ENCODE measurements at places on chromosomes 5 and 9.
A peak's percentile ranks its signal among the peaks of the same experiment; 100 is the strongest.

- DNase-seq = no peak
Measured at GRCh38 chr5:59328709-59329296, 564.7 kb downstream of the PDE4D start.

GRCh38 chr9:112278152-112278551 lies 55.3 kb downstream of the PTBP3 start:
- no peak for DNase-seq

- no peak for DNase-seq
Measured at GRCh38 chr9:135479469-135480052, at the start of gene PPP1R26. TSS of gene PPP1R26 (plus strand) at chr9:135479782. CDS start at chr9:135484511, 4,729 bp downstream.

DNA sequence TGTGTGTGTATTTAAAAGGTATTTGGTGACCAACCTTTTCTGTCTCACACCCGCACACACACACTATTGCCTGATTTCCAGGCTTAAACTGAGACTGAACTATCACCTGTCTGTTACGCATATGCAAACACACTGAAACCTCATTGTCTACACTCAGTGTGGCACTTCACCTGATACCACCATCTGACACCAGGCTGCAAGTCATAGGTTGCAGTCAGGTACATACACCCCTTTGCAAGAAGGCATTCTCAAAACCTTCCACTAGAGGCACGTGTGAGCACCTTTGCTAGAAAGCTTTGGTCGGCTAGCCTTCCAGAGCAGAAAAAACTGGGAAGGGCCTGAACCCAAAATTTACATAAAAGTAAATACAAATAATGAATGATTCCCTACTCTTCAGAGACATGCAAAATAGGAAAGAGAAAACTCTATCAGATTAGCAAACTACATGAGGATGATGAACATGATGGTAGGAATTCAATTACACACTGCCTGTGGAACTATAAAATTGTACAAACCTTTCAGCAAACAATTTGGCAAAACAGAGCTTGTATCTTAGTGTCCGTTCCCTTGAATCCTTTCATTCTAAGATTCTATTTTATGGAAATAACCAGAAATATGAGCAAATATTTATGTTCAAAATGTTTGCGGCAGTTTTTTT lies 5.9 kb upstream of the FOXD1 start:
- no peak for DNase-seq

GRCh38 chr9:77163884-77164283 lies 13.4 kb upstream of the VPS13A start:
- DNase-seq = no peak

GRCh38 chr5:176740131-176740701 lies 70.1 kb upstream of the UNC5A start:
- peak; percentile 22 for DNase-seq

GRCh38 chr5:114255260-114255659 lies 106.6 kb upstream of the KCNN2 start:
- DNase-seq = no peak

DNA sequence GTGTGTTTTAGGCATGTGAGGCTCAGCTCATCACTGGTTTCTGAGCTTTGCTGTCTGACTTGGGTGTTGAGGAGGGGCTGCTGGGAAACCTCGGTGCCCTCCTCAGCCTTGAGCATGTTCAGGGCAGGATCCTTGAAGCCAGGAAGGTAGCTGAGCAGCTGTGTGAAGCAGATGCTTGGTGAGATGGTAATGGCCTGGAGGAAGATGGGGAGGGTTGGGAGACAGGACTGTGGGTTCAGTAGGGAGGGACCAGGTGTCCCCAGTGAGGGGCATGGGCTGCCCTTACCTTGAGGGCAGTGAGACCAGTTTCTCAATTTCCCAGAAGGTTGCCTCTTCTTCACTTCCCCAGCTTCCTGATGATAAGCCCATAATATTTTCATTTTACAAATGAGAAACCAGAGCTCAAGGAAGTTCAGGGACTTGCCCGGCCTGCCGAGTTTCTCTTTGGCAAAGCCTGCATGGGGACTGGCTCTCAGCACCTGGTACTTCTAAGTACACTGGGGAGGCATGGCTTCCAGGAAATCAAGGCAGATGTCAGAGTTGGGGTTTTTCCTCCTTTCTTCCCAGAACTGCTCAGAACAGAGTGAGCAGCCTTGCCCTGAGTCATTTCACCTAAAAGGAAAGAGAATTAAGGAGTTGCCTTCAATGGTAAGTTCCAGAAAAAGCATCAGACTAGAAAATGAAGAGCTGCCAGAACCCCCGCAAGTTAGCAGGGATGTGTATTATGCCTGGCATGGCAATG lies 225.7 kb downstream of the MAST4 start:
- no peak for DNase-seq

- DNase-seq = no peak
Measured at GRCh38 chr9:5949103-5949699, 58.5 kb downstream of the MLANA start.

- no peak for DNase-seq
Measured at GRCh38 chr9:131813116-131813515, 73.2 kb upstream of the RAPGEF1 start.

DNA sequence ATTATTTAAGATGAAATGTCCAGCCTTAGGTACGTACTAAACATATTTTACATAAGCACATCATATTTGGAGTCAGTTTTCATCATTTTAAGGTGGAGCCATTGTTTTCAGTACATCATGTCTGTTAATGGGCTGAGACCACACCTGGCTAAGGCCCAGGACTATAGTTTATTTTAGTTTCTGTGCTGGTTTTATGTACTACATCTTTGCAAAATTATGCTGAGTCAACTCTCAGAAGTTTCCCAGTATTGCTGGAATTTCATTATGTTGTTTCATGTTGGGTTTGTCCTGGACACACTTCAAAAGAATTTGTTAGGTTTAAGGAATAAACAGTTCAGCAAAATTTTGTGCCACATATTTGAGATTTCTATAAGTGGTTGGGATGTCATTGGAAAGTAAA lies 171.2 kb downstream of the CCDC171 start:
- no peak for DNase-seq

DNA sequence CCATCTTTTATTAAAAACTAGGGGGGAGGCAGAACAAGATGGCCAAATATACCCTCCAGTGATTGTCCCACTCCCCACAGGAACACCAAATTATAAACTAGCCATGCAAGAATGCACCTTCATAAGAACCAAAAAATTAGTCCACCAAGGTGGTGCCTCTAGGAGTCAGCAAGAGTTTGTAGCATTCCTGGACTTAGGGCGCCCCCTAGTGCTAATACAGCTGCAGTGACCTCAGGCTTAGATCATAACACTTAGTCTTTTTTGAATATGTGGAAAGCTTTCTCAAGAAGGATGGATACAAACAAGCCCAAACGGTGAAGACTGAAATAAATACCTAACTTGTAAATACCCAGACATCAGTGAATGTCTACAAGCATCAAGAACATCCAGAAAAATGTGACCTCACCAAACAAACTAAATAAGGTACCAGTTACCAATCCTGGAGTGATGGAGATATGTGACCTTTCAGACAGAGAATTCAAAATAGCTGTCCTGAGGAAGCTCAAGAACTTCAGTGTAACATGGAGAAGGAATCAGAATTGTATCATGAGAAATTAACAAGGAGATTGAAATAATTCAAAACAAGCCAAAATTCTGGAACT lies 19.3 kb downstream of the PPIP5K2 start:
- peak; percentile 92 for DNase-seq

GRCh38 chr5:81895307-81895706 lies 76.5 kb upstream of the ATG10 start:
- no peak for DNase-seq

GRCh38 chr5:155884041-155884440 lies 442.9 kb upstream of the SGCD start:
- DNase-seq = no peak

- no peak for DNase-seq
Measured at GRCh38 chr9:36999728-37000333, 34.2 kb downstream of the PAX5 start.

GRCh38 chr9:14135421-14135820 lies 178.5 kb downstream of the NFIB start:
- DNase-seq = no peak

- DNase-seq = no peak
Measured at GRCh38 chr9:15423231-15423985, 732 bp downstream of the SNAPC3 start.

- no peak for DNase-seq
Measured at GRCh38 chr9:106438928-106439327, 424.0 kb upstream of the ZNF462 start.

DNA sequence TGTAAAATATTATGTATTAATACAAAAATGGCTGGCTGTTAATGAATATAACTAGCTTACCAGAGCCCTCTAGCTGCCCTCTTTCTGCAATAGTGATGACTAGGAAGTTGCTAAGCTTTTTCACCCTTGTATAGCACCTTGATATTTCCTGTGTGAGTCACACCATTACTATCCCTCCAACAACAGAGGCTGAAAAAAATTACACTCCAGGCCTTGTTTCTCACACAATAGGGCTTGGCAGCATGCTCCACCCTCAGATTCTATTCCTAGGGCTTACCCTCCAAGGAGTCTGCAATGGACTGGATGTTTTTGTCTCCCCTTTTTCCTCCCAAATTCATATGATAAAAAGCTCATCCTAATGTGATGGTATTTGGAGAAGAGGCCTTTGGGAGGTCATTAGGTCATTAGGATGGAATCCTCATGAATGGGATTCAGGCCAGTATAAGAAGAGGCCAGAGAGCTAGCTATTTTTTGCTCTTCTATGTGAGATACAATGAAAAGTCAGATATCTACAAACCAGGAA lies 184.6 kb upstream of the MAP1B start:
- no peak for DNase-seq

- DNase-seq = no peak
Measured at GRCh38 chr5:63573380-63573779, 388.9 kb downstream of the HTR1A start.

DNA sequence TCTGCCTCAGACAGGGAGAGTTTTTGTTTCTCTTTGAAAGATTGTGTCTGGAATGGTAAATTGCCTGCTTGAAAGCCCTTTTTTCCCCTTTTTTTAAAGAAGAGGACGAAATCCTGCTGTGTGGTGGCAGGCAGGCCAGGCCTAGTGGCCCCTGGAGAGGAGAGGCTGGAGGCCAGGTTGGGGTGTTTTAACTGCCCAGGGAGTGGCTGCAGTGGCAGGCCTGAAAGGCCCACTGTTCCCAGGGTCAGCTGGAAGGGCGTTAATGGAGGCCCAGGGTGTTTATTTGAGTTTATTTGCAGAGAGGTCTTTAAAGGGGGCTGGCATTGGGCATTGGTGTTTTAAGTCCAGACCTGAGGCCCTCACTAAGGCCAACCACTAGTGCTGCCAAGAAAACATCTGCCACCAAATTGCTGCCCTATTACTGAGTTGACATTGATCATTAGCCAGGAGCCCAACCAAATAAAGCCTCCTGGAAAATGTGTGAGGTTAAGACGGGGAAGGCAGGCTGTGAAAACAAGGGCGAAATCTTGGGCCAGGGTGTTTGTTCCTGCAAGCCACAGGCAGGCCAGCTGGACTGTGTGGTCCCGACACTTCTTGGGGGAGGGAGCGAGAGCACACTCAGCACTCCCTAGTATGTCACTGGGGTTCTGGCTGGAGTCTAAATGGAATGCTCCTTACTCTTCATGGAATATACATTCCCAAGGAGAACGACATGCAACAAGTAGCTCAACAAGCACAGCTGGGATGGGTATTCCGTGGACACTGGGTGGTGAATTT lies 5.0 kb downstream of the JADE2 start:
- no peak for DNase-seq

- DNase-seq = no peak
Measured at GRCh38 chr5:125778791-125779190, 644.4 kb upstream of the GRAMD2B start.

DNA sequence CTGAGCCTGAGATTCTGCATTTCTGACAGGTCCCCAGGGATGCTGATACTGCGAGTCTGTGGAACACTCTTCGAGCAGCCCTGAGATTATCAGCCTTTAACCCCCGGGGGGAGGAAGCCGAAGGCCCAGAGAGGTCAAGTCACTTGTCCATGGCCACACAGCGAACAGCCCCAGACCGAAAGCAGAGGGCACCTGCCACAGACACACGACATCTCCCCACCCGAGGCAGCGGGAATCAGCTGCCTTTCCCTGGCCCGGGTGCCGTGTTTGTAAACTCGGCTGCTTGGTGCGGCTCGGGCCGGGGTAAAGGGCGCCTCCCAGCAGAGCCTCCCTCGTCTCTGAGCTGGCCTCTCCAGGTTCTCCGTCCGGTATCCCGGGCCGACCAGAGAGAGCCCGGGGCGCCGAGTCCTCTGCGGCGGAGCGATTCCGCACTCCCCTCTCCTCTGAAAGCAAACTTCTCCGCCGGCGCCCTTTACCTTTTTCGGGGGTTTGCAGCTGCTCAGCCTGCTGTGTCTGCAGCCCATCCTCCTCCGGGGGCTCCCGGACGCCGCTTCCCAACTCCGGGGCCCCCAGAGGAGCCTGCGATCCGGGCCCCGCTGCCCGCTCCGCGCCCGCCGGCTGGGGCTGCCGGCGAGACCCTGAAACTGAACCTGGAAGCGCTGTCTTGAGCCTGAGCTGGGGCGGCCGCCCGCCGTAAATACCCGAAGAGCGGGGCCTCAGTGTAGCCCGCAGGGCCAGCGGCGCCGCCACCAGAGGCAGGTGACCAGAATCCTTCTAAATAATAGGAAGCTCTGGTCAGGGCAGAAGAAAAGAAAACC lies at the start of gene CCDC69:
CCDC69 (minus strand) TSS at position 646 of the 818 bp plus-strand sequence; CDS start at position 524, 122 bp downstream.
- peak; percentile 76 for DNase-seq

GRCh38 chr5:59358005-59358861 lies 535.3 kb downstream of the PDE4D start:
- no peak for DNase-seq

DNA sequence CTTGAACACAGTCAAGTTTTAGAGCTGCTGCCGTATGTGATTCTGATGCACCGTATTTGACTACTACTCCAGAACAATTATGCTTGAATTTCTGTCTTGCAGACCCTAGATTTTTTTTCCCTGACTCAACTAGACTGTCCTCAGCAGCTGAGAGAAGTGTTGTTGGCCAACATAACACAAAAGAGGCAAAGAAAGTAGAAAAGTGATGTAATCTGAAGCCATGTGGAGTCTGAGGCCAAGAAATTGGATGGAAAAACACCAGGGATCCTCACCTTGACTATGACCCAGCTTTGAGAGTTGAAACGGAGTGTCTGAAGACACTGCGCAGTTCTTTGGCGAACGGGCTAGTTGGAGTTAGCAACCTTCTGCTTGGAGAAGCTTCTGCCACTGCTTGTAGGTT lies 36.3 kb upstream of the FGF1 start:
- DNase-seq = no peak

DNA sequence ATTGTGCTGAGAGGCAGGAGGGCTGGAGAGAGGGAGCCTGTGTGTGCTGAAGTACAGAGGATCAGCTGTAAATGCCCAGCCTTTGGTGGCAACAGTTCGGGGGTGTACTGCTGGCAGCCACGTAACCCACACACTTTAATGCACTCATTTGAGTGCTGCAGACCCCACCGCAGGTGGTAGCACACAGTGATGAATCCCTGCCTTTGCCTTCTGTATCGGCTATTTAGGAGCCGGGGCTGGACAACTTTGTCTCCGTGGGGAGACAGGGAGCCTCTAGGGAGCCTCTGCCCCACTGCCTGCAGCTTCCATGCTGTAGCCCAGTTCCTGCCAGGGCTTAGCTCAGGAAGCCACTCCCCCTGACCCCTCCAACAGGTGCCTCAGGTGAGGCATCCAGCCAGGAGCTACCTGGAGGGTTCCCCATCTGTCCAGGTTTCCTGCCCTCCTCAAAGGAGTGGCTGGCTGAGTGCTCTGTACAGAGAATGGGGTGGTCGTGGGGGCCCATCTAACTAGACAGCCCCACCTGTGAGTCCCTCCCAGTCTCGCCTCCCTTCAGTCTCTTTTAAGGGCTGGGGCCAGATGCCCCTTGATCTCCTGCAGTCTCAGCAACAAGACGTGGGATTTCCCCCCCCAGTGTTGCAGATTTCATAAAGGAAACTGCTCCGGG lies 44.5 kb downstream of the SECISBP2 start:
- DNase-seq = peak; percentile 12
